Posterior vena cava (tissue), 2 donors: ENCODE measurements at places on chromosomes 7 and 10.
A peak's percentile ranks its signal among the peaks of the same experiment; 100 is the strongest.

DNA sequence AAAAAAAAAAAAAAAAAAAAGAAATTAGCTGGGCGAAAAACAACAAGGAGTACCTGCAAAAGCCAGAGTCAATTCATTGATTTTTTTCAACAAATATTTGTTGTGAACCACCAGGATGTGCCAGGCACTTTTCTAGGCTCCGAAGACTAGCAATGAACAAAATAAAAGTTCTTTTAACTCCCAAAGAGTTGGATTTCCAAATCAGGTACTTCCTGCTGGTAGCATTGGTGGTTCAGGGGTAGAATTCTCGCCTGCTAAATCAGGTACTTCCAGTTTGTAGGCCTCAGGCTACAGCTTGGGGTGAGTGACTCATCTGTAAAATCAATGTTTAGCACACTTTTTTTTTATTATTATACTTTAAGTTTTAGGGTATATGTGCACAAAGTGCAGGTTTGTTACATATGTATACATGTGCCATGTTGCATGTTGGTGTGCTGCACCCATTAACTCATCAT, 10.9 kb downstream of the PPA1 start:
- DNase-seq, result no peak

DNA sequence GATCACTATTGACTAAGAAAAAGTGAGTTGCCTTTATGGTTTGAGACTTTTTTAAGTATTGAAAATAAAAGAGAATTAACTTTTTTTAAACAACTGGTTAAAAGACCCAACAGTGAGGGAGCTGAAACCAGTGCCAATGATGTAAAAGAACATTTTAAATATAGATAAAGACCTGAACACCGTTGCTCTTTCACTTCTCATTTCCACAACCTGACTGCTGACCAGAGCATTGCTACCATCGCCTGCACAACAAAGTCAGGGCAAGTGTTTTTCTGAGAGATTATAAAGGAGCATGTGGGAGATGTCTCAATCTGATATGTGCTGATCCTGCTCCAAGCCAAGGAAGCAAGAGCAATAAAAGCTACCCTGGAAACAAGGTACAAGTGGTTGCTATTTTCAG, 34.7 kb downstream of the IMMP2L start:
- no peak for DNase-seq

DNA sequence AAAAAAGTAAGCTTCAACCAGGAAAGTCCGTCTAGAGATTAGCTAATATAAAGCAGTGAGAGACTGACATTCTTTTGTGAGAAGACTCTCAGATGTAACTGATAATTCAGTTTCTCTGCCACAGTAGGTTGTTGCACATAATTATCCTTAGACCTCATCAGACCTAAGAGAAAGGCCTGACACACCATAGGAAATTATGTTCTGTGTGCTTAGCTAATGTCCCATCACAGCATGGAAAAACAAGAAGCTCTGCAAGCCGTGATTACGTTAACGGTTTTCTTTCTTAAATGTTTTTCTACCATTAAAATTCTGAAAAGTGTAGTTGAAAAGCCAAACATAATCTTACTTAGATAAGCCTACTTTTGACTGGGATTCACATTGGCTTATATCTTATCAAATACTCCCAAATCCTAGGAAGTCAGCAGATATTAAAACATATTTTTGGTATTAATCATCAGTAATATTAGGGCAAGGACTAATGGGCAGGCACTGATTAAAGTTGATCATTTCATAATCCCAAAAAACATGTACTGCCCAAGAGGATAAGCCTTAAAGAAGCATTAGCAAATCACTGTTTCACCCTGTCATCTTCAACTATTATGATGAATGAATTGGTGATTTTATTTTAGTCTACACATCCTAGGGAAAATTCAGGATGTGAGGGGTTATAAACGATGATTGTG, 5.2 kb downstream of the CSTF2T start:
- no peak for DNase-seq

DNA sequence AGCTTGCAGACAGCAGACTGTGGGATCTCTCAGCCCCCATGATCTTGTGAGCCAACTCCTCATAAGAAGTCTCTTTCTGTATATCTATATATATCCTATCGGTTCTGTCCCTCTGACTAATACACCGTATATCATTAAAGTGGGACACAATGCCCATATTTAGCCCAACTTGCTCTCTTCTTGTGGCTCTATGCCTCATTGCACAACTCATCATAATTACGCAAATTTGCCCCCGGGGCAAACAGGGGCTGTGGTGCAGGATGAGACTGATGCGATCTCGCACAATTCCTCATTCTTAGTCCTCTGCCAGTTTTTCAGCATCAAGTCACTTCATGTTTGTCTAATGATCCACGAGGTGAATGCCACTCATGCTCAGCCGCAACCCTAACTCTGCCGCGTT, 183.2 kb downstream of the PRPF18 start:
- no peak for DNase-seq

DNA sequence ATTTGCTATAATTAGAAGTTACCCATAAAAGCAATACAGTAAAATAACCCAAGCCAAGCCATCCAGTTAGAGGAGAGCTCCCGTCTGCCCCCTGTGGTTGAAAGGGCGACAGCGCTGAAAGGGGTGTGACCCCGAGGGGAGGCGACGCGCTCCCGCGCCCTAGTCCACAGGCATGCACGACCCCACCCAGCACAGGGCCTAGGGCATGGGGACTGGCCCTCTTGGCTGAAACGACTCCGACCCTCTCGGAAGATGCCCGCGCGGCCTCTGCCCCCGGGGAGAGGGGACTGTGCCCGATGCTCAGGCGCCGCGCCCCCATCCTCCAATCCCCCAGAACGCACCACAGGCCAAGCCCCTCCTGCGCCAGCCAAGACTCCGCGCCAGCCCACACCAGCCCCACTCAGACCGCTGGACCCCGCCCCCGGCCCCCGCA, 64.0 kb downstream of the CSGALNACT2 start:
- DNase-seq, result peak; percentile 85

GRCh38 chr7:44984478-44984758, 5.6 kb upstream of the MYO1G start:
- DNase-seq, result no peak

DNA sequence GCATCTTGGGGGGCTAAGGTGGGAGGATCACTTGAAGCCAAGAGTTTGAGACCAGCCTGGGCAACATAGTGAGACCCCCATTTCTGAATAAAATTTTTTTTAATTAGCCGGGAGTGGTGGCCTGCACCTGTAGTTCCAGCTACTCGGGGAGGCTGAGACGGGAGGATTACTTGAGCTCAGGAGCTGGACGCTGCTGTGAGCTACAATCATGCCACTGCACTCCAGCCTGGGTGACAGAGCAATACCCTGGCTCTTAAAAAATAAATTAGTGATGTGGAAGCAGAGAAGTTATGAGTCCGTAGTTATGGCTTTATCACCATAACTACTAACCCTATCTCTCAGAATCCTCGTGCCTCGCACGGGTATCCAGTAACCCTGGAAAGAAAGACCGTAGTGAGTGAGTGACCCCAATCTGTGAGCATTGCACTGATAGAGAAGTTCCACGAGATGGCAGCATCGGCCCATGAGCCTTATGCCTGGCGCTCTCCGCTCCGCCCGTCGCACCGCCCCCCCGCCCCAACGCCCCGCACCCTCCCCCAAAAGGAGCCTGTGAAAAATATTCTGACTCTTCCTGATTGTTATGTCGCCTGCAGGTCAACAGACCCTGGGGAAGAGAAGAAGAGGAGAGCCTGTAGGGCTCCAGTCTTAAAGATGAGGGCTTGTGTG, 4.9 kb upstream of the SLC29A3 start:
- peak; percentile 88 for DNase-seq

- no peak for DNase-seq
These were observed 25.2 kb downstream of the LOXL4 start for GRCh38 chr10:98242823-98243222.

GRCh38 chr7:32892521-32893206, 1.1 kb upstream of the KBTBD2 start:
- peak; percentile 85 for DNase-seq

GRCh38 chr10:70674560-70675495, 2.5 kb downstream of the ADAMTS14 start:
- no peak for DNase-seq

GRCh38 chr7:116828281-116828680, 34.1 kb upstream of the CAPZA2 start:
- no peak for DNase-seq

DNA sequence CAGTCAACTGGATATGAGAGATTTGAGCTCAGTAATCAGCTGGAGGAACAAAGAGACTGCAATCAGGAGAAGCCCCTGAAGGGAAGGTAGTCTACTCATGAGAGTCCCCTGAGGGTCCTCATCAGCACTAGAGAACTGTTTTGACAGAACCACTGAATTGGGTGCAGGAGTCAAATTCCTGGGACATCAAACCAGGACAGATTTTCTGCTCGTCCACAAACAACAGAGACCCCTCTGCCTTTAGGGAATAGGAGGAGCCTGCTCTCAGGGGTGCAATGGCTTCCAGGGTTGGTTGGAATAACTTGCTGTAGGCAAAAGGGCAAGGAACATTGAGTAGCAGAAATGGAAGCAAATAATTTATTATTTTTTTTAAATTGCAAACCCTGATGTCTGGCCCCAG, 21.9 kb upstream of the NEUROD6 start:
- DNase-seq, result no peak

- no peak for DNase-seq
These were observed 417.9 kb downstream of the ANKRD7 start for GRCh38 chr7:118642396-118642795.

DNA sequence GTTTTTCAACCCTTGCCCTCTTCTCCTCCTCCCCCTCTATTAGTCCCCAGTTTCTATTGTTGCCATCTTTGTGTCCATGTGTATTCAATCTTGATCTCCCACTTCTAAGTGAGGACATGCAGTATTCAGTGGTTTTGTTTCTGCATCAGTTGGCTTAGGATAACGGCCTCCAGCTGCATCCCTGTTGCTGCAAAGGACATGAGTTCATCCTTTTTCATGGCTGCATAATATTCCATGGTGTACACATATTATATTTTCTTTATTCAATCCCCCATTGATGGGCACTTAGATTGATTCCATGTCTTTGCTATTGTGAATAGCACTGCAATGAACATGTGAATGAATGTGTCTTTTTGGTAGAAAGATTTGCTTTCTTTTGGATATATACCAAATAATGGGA, 190.4 kb upstream of the LYZL1 start:
- DNase-seq, result no peak

- DNase-seq, result peak; percentile 64
These were observed 8.2 kb downstream of the MAT1A start for GRCh38 chr10:80281292-80281691.

DNA sequence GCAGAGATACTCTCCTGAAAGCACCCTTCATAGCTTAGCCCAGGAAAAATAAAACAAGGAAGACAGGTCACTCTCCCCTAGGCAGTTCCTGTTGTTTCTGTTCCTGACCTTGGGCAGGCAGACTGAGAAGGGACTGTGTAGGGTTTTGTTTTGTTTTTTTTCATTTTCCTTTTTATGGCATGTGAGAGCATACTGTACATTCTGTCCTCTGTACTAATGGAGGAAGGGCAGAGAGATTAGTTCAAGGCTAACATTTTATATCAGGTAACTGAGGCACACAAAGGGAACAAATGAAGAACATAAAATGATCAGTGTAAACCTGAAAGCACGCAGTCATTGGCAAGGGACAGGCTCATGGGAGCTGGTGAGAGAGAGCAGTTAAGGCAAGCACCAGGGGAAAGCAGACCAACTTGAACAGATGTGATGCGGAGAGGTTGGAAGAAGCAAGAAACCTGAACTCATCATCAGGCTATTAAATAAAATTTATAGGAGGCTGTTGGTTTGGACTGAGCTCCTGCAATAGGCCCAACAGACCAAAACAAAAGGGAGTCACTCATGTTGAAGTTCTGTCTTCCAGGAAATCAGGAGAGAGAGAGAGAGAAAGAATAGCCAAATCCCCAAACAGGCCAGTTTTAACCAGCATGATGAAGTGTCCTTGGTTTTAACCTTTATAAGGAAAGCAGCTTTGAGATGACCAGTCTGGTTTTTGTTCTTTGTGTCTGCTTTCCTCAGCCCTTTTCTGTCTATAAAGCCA, 34.1 kb upstream of the PDCD4 start:
- DNase-seq, result no peak

GRCh38 chr7:39016609-39017008, 38.9 kb downstream of the POU6F2 start:
- no peak for DNase-seq

GRCh38 chr7:128895320-128895719, 15.2 kb downstream of the KCP start:
- peak; percentile 5 for DNase-seq

DNA sequence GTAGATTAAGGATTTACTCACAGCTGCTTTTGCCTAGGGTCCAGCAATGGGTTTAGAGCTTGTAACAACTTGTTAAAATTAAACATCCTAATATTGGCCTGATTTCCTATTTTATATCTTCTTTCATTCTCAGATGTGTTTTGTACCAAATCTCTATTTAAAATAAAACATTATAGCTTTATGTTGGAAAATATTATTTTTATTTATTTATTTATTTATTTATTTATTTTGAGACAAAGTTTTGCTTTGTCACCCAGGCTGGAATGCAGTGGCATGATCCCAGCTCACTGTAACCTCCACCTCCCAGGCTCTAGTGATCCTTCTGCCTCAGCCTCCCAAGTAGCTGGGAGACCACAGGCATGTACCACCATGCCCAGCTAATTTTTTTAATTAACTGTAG, 17.9 kb upstream of the PDSS1 start:
- DNase-seq, result no peak

DNA sequence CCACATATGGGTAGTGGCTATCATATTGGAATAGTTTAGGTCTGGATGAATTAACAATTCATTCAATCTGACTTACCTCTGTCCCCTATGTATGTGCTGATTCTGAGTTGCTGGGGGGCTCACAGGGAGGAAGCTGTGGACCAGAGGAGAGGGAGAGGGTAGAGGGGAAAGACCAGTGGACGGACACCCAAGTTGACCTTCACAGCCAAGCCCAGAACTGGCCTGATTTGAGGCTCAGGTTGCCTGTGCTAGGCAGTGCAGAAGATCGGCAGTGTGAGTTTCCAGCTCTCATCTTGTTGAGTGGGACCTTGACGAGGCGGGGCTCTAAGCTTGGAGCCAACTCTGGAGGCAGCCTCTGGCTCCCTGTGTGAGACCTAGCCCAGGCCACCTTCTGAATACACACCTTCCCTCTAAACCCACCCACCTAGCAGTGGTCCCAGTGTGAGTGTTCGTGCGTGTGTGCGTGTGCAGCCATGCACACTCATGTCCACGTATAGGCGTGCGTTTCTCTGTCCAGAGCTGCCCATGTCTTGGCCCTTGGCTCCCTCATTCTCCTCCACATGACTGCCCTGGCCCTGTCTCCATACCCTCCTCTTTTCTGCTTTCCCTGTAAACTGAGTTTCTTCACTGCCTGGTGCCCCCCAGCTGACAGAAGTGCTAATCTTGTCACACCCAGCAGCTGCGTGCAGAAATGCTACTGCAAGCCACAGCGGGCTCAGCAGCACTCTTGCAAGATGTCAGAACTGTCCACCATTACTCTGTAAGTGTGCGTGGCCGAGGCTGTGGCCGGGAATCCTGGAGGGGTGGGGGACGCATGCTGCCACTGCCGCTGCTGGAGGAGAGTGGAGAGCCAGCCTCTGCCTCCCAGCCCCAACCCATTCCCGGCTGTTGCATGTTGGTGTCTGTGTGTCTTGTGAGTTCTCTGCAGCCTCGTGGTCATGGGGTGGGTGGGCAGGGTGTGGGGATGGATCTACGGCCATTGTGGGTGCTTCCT, 47.6 kb downstream of the ADCYAP1R1 start:
- DNase-seq, result peak; percentile 49
